ENCODE measurements at places on chromosomes 5 and 9.

- peak; percentile 43 for DNase-seq
These were observed 35.6 kb upstream of the ANKRD33B start for GRCh38 chr5:10528056-10528816.

DNA sequence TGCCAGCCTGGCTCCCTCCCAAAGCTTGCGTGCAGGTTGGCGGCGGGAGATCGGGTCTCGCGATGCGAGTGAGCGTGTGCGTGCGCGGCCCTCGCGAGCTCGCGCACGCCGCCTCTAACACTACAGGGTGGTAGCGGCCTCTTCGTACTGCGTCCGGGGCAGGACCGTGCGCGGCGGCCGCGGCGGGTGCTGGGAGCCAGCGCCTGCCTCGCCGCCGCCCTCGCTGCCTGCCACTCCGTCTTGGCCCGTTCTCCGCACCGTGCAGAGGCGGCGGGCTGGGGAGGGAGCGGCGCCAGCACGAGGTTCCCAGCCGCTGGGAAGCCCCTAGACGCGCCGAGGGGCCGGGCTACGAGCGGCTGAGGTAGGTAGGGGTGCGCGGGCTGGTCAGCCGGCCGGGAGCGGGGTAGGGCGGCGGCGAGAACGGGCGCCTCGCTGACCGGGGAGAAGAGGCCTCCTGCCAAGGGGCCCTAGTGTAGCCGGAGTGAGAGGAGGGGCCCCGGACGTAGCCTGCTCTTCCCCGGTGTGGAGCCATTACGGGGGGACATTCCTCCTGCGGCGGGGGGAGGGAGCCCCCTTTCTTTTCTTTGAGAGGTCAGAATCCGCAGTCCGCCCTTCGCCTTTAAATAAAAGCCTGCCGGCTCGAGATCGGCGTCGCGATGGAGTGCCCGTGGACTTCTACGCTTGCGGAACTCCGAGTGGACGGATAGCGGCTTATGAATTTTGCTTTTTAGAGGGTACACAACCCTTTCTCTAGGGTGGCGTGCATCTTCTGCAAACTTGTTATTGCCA, at the start of gene C5orf24:
TSS of gene C5orf24 (plus strand) at position 117 of the 789 bp plus-strand sequence. CDS start 8,933 bp downstream, outside the sequence.
- peak; percentile 98 for DNase-seq

GRCh38 chr5:149411738-149412519, 32.8 kb upstream of the IL17B start:
- DNase-seq = no peak

DNA sequence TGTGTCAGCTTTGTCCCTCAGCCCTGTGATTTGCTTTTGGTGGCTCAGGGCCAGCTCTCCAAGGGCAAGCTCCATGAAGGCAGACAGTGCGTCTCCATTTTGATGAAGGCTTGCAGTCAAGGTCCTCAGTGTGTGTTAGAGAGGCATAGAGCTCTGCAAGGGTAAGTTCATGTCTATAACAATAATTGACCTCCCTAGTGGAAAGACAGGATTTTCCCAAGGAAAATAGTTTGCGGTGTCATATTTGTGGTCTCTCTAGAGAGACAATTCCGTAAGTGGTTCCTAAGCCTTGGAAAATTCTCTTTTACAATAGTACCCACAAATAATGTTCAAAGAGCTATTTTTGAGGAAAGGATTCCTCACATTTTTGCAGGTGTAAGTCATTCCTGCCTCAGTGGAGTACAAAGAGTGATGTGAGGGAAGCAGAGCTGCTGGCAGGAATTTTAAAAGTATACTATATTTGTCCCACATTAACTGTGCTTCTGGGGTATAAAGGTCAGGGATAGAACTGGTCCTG, 40.2 kb downstream of the SLC1A3 start:
- DNase-seq = no peak

DNA sequence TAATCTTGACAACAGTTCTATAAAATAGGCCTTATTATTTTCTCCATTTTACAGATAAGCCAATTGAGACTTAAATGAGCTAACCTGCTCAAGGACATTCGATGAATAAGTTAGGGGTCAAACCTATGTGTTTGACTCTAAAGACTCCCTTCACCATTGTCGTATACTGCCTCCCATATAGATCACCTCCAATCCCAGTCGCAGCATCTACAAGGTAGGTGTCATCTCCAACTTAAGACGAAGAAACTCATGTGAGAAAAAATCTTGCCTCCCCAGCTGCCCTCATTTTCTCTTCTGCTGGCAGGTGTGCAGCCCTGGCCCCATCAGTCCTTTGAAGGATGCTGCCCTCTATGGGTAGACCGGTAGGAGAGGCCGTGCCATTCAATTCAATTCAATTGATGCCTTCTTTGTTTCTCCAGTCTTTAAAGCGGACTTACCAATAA, 75.2 kb upstream of the SMARCA2 start:
- DNase-seq = peak; percentile 52

GRCh38 chr9:31554941-31555340, 829.5 kb upstream of the ACO1 start:
- no peak for DNase-seq

GRCh38 chr9:137748741-137749140, 128.8 kb upstream of the CACNA1B start:
- no peak for DNase-seq

GRCh38 chr5:117299224-117299935, 724.8 kb upstream of the SEMA6A start:
- no peak for DNase-seq

DNA sequence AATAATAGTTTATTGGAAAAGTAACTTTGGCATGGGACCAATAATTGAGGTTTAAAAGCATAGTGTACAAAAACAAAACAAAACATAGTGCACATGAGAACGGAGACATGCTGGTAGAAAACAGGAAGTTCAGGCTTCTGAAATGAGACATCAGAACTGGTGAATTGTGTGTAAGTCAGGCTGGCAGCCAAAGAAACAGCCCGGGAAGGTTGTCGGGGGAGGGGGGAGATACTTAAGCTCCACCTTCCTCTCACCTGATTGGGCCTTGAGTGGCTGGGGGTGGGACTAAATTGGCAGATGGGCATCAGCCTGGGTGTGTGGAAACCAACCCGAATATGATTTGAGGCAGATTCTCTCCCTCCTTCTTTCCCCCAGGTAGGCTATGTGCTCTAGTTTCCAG, 256.3 kb downstream of the SMARCA2 start:
- DNase-seq = peak; percentile 76

DNA sequence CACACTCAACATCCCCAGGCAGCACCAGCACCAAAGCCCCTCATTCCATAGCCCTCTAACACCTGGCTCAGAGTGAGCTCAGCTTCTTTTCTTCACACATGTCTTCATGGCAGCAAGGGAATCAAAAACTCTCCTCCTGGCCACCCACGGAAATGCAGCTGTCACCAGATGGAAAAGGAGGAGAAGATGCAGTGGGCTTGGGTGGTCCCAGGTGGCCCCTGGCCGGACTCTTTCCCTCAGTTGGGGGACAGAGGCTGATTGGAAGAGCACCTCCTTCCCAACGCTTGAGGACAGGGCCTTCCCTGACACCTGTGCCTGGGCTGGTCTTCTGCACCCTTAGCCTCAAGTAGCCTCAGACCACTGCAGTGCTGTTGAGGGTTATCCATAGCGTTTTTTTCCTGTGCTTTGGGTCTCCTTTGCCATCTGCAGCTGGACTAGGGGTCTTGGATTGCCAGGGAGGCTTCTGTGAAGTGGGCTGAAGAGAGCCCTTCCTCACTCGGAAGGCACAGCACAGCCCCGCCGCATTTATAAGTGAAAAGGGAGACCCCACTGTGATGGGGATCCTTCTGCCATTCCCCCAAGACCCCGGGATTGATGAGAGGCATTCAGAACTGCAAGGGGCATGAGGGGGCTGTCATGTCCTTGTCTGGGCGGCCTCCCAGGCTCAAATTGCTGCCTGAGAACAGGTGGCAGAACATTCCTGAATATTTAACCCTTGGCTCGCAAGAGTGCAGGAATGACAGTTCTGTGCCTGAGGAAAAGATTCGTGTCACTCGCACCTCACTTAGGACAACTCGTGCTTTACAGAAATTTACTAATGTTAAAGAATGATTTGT, 200.0 kb downstream of the AUH start:
- DNase-seq = no peak

- no peak for DNase-seq
These were observed 65.4 kb upstream of the WWC1 start for GRCh38 chr5:168226012-168226411.

- peak; percentile 58 for DNase-seq
These were observed 72.7 kb upstream of the RANBP3L start for GRCh38 chr5:36374266-36374862.

GRCh38 chr9:120526534-120526933, 53.4 kb downstream of the CDK5RAP2 start:
- no peak for DNase-seq

GRCh38 chr9:715743-716400, 125.6 kb upstream of the DMRT1 start:
- DNase-seq = no peak

DNA sequence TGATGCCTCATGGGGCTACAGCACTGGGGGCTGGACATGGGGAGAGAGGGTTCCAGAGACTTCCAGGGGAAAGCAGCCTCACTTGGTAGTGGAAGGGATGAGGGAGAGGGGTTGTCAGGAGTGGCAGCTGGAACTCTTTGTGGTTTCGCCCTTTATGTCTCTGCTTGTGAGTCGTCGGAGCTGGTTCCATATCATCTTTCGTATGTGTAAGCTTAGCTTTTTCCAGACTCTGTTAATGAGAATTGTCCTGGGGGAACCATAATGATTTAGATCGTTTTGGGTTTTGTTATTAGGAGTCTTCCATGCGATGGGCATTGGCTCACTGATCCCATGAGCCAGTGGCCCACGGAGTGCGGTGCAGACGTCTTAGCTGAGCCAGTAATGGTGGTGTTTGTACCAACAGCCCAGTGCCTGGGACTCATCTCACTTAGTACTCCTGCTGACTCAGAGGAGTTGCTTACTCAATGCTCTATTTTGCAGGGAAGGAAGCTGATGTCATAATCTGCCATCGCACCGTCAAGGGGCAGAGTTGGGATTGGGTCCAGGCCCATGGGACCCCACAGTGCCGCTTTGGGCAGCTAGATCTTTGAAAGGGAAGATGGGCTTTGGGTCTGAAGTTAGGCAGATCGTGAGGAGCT, 48.5 kb downstream of the NEK6 start:
- peak; percentile 92 for DNase-seq

Data from Daoy (cell line).